ENCODE measurements at places on chromosomes 2 and 18. TPM values are rescaled to one million over a fixed set of nuclear protein-coding genes. Genes with fewer than 3 reads are reported as not detected.

DNA sequence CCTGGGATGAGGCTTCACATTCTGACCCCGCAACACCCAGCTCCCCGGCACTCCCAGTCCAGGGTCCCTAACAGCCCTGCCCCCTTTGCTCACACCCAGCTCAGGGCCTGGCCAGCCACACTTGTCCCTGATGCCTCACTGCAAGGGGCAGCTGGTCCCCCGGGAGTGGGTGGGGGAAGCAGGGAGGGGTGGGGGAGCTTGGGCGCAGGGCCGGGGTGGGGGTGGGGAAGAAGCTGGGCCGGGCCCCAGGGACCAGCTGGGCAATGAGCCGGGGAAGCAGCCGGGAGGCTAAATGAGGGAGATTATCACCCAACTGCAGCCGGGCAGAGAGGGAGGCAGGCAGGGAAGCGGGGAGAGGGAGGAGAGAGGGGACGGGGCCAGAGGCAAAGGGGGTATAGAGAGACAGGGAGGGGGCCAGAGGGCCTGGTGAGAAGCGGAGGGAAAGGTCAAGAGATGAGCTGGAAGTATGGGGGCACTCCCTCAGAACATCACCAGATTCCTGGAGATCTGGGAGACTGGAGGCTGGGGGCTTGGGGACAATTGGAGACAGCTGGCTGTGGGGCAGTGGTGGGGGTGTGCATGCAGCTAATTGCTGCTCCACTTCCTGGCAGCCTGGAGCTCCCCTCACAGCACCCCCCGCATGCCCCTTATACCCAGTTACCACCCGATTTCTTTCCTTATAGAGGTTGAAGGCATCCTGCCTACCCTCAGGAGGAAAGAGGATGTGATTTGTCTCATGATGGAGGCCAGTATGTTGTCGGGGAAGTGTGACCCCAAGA is 2.5 kb upstream of the ASIC4 start:
- no peak for DNase-seq

DNA sequence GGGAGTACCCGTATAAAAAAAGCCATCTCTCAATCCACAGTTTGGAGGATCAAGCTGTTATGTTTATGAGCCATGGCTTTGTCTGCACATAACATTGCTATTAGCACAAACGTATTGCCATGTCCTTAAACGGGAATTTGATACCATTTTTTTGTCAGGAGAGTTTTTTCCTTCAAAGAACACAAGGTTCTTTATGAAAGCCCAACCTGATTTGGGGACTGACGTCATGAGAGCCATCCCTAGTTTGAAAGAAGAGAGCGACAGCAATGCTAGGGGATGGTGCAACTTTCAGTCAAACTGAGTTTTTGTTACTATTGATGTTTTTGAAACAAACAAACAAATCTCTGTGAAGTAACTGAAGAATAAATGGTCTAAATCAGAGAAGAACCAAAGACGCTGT is 376.6 kb downstream of the EIPR1 start:
- DNase-seq, result no peak

GRCh38 chr18:60503199-60503598 is 130.6 kb upstream of the MC4R start:
- no peak for DNase-seq

DNA sequence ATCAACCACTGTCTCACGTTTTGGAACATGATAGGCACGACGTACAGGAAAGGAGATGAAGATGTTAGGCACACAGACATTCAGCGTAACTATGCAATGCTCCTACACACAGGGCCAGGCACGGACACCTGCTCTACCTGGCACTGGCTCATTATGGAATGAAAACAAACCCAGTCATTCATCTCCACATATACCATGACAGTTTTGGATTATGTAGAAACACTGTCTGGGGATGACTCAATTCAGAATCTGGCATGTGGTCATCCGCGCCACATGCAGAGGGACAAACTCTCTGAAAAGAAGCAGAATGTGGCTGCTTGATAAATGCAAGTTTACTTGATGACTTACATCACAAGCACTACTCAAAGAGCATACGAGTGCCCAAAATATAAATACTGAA is 29.5 kb upstream of the NFU1 start:
- no peak for DNase-seq

GRCh38 chr2:27977731-27978312 is 87.3 kb downstream of the BABAM2 start:
- peak; percentile 81 for DNase-seq

DNA sequence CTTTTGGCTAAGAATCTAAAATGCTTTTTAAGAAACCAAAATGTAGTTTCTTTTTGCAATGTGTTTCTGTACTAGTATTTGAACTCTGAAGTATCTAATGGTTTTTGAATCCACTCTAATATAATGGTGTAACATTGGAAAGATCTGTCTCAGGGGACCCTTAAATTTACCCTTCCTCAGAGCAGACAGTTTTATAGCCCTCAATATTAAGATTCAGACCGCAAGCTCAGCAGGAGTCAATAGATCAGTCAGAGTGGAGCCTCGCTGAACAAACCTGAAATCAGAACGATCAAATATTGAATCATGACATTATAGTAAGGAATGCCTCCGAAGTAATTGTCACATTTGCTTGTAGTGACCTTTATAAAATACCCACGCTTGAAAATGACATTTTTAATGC is 18.3 kb downstream of the SGPP2 start:
- DNase-seq, result no peak

- DNase-seq, result no peak
Measured at GRCh38 chr2:129936334-129936934, 43.0 kb upstream of the RAB6C start.

GRCh38 chr2:47203995-47204394 is 48.9 kb upstream of the STPG4 start:
- no peak for DNase-seq

GRCh38 chr2:52454962-52455361 is 1312.6 kb upstream of the CHAC2 start:
- DNase-seq, result no peak

DNA sequence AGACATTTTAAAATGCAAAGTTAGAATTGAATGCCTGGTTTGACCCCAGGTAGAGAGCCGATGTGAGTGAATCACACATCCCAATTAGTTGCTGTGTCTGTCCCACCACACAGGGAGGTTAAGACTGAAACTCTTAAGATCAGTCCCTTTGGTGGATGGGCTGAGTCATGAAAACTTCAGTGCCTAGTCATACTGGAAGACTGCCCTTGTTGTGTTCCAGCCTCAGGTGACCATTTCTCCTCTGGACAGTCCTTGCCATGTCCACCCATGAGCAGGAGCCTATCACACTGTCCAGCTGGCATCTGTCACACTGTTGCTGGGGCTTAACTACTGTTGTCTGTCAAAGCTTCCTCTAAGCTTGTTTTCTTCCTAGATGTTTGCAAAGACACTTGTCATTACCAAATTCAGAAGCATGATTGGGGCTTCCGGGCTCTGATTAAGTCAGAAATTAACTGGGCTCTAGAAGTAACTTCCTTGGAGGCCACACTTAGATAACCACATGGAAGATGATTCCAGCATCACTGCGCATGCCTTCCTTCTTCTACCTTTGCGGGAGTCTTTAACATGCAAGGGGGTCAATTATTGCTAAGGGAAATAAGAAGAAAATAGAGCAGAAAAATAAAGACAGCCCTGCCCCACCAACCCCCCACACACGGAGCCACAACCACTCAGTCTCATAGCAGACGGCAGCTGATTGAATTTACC is 21.3 kb downstream of the CYRIA start:
- no peak for DNase-seq

GRCh38 chr2:230715201-230715600 is 2.6 kb downstream of the CAB39 start:
- no peak for DNase-seq

DNA sequence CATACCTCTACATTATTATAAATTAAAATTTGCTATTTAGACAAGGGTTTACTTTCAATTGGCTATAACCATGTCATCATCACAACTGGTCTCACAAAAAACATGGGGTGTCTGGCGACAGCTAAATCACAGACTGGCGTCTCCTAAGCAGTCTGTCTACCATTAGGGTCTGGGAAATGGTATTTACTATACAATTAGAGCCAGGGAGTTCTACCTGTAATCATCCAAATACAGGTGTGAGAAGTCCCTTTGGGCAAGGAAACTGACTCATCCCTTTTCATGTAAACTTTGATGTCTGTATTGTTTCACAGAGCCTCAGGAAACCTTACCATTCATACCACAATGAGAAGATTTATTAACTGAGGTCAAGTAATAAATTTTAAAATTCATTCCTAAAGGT is 126.7 kb downstream of the OLA1 start:
- no peak for DNase-seq

DNA sequence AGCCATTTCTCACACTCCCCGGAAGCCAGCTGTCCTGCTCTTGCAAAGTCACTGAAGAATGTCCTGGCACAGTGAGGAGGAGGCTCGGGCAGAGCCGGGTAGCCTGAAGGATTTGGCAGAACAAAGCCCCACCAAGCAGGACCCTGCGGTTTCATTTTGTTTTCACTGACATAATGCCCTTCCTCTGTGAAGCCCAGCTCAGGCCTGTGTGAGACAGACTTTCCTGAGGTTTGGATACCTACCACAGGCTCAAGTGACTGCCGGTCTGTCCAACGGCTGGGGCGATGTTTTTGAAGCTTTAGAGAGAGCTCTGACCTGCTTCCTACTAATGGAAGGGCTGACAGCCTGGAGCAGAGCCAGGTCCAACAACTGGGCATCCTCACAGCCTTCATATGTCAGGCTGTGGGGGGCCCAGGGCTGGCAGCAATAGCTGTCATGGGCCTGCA is 99.8 kb upstream of the FZD7 start:
- peak; percentile 74 for DNase-seq

DNA sequence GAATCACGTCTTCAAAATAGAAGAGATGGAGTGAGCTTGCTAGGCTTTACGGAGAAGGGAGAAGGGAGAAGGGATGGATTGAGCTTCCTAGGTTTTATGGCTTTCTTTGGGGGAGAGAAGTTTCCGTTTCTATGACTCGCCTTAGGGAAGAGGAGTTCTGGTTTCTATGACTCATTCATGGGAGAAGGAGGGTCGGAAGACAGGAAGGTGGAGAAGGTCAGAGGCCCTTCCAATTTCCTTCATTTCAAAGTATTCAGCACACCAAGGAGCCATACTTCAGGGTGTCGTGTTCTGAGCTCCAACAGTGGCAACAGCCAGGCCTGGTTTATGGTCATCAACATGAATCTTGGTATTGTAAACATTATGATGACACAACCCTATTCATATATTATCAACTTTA is 284.7 kb upstream of the VWC2L start:
- peak; percentile 32 for DNase-seq

- no peak for DNase-seq
Measured at GRCh38 chr2:23366720-23367119, 18.3 kb upstream of the KLHL29 start.

DNA sequence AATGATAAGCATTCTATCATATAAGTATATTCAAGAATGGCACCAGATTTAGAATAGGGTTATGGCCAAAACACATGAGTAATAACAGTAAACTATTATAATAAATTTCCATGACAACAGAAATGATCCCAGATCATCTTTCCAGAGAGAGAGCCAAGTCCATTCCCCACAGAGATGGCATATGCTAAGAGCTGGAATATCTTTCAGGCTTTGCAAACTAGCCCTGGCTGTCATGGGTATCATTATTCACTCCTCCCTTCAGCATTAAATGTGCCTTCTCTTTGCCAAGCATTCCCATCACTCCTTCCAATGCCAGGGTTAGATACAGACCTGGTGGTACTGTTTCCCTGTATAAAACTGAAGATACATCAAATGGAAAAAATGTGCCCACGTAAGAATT is 10.9 kb downstream of the FEZ2 start:
- peak; percentile 39 for DNase-seq

GRCh38 chr2:124755386-124755785 is 730.3 kb downstream of the CNTNAP5 start:
- DNase-seq, result no peak

- no peak for DNase-seq
Measured at GRCh38 chr2:88069117-88069516, 1.5 kb downstream of the SMYD1 start.

DNA sequence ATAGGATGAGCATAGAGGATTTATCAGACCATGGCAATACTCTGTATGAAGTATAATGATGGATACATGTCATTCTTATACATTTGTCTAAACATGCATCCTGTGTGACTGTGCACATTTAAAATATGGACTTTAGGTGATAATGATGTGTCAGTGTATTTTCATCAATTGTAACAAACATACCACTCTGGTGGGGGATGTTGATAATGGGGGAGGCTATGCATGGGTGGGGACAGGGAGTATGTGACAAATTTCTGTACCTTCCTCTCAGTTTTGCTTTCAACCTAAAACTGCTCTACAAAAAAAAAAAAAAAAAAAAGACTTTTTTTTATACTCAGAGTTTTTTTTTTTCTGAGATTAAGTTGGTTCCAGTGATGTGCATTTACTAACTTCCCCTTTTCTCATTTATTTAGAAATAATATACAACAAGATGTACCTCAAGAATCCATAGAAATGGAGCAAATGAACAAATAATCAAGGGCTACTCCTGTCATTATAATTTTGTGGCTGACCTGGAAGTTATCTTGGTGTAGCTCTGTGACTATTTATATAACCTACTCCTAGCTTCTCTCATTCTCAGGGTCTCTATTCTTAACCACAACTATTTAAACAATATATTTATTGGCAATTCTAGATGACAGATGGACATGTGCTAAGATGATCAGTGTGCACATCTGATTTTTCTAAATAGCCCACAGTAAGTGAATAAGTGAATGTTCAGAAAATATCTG is 108.9 kb upstream of the ITGA4 start:
- no peak for DNase-seq

The HOXD3 gene
- total RNA-seq, result 1.5 TPM

The CNDP1 gene
- total RNA-seq, result not detected

The CAPN14 gene
- total RNA-seq, result not detected

Measured in MG63 (cell line).